ENCODE measurements at places on chromosomes 1 and 21.

DNA sequence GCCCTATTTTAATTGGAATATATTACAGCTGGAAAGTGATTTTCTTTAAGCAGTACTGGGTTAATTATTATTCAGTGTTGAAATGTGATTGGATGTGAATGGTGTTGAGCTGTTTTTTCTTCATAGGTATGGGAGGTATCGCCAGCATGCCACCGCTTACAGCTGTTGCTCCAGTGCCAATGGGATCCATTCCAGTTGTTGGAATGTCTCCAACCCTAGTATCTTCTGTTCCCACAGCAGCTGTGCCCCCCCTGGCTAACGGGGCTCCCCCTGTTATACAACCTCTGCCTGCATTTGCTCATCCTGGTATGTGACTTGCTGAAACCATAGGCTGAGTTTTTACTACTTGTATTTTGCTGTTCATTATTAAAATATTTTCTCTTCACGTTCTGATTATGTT is 107.7 kb downstream of the ITSN1 start:
- DNase-seq, result no peak

- no peak for DNase-seq
Measured at GRCh38 chr1:54403808-54404261, 2.4 kb downstream of the SSBP3 start.

- no peak for DNase-seq
Measured at GRCh38 chr1:219324629-219325367, 151.1 kb downstream of the LYPLAL1 start.

DNA sequence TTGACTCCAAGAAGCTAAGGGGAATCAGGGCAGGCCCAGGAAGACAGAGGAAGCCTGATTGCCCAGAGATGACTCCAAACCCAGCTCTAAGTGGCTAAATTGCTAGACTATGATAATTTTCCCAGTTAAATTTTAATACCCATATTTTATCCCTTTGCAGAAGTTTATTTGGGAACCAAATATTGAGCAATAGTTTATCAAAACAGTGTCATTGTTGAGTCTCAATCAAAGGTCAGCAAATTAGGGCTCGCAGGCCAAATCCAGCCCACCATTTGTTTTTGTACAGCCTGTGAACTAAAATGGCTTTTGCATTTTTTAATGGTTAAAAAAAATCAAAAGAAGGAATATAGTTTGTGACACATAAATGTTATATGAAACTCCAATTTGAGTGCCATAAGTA is 47.1 kb downstream of the LBR start:
- DNase-seq, result no peak

DNA sequence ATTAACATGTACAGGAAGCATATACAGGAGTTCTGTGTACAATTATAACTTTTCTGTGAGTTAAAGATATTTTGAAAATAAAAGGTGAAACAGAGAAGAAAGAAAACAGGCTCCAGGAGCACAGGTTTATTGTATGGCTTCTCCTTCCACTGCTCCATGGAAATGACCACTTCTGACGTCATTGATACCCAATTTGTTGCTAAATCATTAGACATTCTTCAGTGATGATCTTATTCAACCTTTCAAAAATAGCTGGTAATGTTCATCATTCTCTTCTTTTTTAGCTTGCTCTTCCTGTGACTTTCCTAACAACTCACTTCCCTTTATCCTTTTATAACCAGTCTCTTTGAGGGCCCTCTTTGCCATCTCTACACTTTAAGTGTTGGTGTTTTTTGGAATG is 77.8 kb downstream of the KCNK2 start:
- DNase-seq, result no peak

GRCh38 chr1:15328351-15329103 is 81.2 kb upstream of the EFHD2 start:
- no peak for DNase-seq

DNA sequence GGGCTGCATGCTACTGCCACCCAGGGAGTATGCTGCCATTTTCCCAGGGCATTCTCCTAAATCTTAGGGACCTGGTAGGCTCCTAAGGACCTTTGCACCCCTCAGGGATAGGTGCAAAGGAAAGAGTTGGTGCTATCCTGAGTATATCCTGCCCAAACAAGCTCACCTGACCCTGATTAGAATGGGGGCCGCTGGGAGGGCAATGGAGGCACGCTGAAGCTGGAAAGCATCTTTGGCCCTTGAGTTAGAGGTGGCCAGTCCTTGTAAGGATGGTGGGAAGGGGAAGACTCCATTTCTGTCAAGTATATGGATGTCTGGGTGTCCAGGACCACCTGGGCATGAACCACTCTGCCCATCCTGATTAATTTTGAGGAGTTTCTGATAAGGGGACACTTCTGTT is 48.9 kb upstream of the A3GALT2 start:
- DNase-seq, result no peak

DNA sequence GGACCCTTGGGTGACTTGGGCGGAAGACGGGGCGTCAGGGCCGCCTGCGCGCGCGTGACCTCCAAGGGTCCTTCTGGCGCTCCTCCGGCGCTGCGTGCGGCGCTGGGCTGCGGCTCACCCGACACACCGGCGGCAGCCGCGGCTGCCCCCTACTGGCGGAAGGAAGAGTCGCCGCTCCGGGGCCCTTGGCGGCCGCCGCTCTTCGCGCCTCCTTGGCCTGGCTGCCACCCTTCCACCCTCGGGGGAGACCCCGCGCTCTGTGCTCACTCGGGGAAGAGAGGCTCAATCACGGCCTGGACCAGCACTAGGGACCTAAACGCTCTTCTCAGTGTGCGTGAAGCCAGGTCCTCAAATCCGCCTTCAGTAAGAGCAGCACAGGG is 89.7 kb downstream of the DMRTA2 start:
- peak; percentile 28 for DNase-seq

GRCh38 chr1:184291701-184292100 is 95.1 kb upstream of the C1orf21 start:
- no peak for DNase-seq

GRCh38 chr1:1132042-1132950 is 16.4 kb upstream of the C1orf159 start:
- DNase-seq, result no peak

GRCh38 chr1:207748737-207749528 is 2.9 kb upstream of the CD46 start:
- no peak for DNase-seq

DNA sequence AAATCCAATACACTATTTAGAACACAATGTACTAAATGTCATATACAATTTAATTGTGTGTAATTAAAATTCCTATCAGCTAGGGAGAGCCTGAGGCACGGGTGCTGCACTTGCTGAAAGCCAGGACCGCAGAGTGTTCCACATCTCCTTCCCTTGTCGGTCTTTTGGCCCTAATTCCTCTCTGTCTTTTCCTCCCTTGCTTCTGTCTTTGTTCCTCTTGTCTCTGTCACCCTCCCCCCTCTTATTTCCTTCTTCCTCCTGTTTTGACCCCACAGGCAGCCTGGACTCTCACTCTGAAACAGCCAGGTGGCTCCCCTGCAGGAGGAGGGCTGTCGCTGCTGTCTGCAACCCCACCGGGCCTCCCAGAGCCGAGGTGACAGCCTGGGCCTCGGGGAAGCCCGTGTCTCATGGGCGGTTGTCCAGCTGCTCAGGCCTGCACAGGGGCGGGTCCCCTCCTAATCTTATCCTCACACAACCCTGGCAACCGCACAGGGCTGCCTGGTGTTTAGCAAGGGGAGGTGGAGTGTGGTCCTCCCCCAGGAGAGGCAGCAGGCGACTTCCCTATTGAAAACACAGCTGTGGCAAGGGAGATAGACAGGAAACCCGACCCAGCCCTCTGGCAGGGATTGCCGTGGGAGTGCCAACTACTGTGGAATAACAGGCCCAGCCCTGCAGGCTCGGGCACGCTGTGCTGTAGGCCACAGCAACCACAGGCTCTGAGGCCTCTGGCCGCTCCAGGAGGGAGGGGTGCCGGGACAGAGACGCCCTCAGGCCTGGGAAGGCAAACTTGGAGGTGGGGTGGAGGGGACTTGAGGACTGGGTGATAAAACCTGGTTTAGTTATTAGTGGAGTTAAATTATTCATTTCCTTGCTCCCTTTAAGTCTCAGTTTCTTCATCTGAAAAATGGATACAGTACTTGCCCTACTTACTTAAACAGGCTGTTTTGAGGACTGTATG is 68.8 kb upstream of the WDR26 start:
- no peak for DNase-seq

DNA sequence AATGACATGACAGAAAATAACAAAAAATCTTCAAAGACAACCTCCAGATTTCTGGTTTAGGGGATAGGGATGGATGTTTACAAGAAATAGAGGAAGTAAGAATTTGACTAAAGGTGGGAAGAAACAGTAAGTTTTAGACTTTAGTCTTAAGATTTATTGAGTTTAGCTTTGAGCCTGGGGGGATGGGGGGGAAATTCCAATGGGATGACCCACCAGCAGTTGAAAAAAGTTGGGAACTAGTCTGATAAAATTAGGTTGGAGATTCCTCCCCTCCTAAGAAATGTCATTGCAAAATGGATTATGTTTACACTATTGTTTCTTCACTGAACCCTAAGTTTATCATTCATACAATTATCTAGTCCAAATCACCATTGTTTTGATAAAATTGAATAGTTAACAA is 28.4 kb downstream of the WDR26 start:
- no peak for DNase-seq

DNA sequence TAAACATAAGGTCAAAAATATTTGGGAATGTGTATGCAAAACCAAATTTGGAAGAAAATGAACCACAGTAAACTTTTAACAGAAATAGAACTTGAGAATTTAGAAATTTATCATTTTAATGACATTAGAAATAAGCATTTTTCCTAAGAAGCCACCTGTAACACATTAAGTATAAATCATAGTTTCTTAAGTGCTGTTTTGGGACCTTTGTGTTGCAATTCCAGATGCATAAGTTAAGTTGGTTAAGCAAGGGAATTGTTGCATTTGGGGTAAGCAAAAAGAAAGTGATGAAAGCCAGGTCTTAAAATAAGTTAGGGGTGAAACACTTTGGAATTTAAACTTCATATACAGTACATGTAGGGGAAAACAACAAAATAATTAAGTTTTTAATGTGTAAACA is 49.8 kb downstream of the CDKN2C start:
- DNase-seq, result no peak

DNA sequence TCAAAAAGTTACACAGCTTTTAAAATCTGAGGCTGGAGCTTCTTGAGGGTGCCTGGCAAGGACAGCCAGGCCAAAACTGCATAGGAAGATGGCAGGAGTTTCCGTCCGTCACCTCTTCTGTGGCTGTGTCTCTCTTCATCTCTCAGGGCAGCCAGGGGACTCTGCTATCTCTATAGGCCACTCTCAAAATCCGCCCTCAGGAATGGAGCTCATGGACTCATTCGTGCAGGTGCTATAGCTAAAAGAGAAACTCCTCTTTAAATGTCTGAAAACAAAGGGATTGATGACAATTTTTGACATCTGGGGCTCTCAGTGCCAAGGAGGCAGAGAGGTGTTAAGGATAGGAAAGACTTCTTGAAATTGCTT is 27.2 kb downstream of the OVAAL start:
- DNase-seq, result no peak

Data from activated CD8-positive, alpha-beta memory T cell treated with anti-CD3 and anti-CD28 coated beads for 48 hours (primary cell).